ENCODE measurements at places on chromosomes 3 and 15. TPM values are rescaled to one million over a fixed set of nuclear protein-coding genes. Genes with fewer than 3 reads are reported as not detected.

TMEM40 gene
- total RNA-seq, result not detected

BBS4 gene
- total RNA-seq, result 23.4 TPM

C3orf70 gene
- total RNA-seq, result 0.06 TPM

RETNLB gene
- not detected for total RNA-seq

CADM2 gene
- total RNA-seq, result not detected

FBXL22 gene
- total RNA-seq, result 0.43 TPM

SEMA6D gene
- total RNA-seq, result not detected

AHSG gene
- total RNA-seq, result not detected

C3orf22 gene
- not detected for total RNA-seq

IGSF11 gene
- total RNA-seq, result not detected

CEMIP gene
- 0.43 TPM for total RNA-seq

SNX4 gene
- 39.5 TPM for total RNA-seq

CD80 gene
- not detected for total RNA-seq

- no peak for DNase-seq
These were observed 31.0 kb downstream of the CTDSPL2 start for GRCh38 chr15:44458429-44458828.

DNA sequence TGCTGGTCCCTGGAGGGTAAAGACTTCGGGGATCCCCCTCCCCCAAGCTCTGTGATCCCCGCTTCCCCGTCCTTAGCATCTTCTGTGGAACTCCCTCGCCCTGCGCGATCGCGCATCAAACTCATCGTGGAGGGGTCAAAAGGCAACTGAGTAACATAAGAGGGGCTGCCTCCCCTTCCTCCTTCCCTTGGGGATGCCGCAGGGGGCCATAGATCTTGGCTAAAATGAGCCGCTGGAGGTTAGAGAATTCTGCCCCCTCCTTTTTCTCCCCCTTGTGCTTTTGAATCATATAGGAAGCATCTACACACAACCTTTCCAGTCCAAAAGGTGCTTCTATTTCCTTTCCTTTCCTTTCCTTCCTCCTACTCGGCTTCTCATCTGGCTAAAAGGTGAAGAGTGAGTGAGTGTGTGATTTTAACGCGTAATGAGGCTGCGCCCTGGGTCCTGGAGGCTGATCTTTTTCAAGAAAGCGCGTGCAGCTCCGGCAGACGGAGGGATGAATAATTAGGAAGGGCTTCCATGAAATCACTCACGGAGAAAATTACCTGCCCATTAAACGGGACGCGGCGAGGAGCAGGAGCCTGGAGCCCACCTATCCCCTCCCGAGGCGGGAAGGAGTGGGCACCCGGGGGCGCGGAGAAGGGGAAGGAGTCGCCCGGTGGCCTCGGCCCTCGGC lies 831 bp upstream of the ROBO2 start:
- DNase-seq, result peak; percentile 70

DNA sequence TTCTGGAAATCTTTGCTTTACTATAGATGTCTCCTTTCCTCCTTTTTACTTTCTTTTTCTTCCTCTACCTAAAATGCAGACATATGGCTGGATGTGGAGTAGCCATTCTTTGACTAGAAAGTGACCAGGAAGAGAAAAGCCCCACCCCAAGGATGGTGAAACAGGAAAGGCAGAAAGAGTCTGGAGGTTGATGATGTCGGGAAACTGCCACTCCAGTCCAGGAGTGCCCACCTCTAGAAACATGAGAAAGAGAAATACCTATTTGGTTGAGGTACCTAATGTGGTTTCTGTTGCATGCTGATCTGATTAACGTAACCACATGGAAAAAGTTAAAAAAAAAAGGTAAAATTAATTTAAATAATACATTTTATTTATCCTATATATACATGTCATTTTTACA lies 55.2 kb upstream of the SSR3 start:
- no peak for DNase-seq

- peak; percentile 34 for DNase-seq
These were observed 2.2 kb downstream of the MAPK6 start for GRCh38 chr15:52021128-52021671.

- DNase-seq, result peak; percentile 49
These were observed 172.7 kb downstream of the MEGF11 start for GRCh38 chr15:66080717-66081398.

GRCh38 chr3:31772758-31773473 lies 208.1 kb downstream of the OSBPL10 start:
- DNase-seq, result no peak

DNA sequence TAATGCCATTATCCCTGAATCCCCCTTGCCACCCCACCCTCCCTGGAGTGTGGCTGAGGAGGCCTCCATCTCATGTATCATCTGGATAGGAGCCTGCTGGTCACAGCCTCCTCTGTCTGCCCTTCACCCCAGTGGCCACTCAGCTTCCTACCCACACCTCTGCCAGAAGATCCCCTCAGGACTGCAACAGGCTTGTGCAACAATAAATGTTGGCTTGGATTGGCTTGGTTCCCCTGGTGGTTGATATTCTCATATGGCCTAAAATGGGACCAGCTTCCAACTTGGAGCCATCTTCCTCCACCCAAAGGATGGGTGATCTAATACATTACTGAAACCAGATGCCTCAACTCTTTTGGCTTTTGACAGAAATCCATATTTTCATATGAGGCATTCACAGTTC lies 34.9 kb downstream of the VIPR1 start:
- DNase-seq, result no peak

- peak; percentile 54 for DNase-seq
These were observed 1.5 kb upstream of the RBM15B start for GRCh38 chr3:51389423-51390183.

- no peak for DNase-seq
These were observed 130.4 kb upstream of the PLXNA1 start for GRCh38 chr3:126852511-126852910.

DNA sequence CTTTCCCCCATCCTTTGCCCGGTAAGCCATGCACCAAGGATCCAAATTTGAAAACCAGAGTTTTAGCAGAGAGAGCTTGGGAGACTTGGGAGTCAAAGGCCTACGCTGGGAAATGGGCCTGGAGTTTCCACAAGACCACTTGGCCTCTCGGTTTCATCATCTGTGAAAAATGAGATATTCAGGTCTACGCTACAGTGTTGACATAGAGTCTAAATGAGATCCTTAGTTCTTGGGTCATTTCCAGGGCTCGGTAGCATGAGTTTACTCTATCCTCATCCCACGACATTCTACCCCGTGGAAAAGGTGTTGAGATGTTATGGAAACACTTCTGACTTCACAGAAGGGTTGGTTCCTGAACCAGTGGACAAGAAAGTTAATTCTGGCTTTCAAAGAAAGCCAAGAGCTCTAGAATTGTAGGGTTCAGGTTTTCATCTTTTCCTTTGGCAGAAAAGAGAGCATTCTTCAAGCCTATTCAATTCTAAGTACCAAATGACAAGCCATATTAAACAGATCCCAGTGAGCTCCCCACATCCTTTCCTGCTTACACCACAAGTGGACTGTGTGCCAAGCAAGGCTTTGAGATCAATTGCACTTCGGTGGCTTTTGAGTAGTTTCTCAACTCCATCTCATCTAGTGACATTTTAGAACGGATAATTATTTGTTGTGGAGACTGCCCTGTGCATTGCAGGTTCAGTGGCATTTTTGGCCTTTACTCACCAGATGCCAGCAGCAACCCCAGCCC lies 219.7 kb downstream of the SLCO3A1 start:
- DNase-seq, result no peak

DNA sequence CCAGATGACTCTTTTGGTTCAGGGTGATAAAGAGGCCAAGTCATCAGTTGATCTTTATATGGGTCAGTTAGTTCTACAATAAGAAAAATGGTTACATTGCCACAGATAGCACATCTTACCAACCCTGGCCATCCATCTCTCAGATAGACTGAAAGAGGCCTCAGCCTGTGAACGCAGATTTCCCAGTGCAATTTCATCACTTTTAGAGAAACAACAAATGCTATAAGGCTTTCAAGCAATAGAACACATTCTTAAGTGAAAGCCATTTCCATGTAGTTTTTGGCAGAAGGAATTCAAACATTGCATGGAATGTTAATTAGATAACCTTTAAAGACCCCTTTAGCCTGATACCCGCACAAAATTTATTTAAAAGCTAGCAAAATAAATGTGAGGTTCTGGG lies 200.6 kb upstream of the ZBTB20 start:
- DNase-seq, result no peak

GRCh38 chr15:97874139-97874538 lies 86.4 kb upstream of the ARRDC4 start:
- no peak for DNase-seq

- peak; percentile 61 for DNase-seq
These were observed 4.9 kb downstream of the MGLL start for GRCh38 chr3:127817406-127817841.

Data from G401 (cell line).